ENCODE measurements at places on chromosomes 11 and 22.
A peak's percentile ranks its signal among the peaks of the same experiment; 100 is the strongest.

DNA sequence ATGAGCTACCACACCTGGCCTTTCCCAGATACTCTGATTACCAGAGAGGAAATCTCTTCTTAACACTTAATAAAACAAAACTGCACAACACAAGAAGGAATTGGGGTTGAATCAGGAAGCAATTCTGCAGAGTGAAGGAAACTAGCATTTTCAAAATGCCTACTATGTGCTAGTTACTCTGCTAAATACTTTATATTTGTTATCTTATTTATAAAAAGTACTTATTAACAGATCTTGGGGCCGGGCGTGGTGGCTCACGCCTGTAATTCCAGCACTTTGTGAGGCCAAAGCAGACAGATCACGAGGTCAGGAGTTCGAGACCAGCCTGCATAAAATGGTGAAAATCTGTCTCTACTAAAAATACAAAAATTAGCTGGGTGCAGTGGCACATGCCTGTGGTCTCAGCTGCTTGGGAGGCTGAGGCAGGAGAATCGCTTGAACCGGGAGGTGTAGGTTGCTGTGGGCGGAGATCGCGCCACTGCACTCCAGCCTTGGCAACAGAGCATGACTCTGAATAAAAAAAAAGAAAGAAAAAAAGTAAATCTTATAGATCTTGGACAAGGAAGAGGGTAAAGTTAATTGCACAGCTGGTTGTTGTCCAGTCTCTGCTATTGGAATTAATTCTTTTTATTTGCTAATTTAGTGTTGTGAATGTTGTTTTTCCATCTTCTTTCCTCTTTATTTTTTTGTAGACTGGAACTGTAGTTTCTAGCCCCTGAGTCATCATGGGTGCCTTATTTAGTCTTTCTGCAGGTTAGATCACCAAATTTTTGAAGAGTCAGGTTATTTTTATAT, 22.1 kb downstream of the TMEM135 start:
- no peak for DNase-seq

- no peak for DNase-seq
Measured at GRCh38 chr22:49738006-49738405, 89.7 kb downstream of the BRD1 start.

- DNase-seq: peak; percentile 48
Measured at GRCh38 chr11:16925561-16926065, 88.6 kb downstream of the PLEKHA7 start.

GRCh38 chr22:36467042-36467810, 14.2 kb downstream of the TXN2 start:
- DNase-seq: no peak

DNA sequence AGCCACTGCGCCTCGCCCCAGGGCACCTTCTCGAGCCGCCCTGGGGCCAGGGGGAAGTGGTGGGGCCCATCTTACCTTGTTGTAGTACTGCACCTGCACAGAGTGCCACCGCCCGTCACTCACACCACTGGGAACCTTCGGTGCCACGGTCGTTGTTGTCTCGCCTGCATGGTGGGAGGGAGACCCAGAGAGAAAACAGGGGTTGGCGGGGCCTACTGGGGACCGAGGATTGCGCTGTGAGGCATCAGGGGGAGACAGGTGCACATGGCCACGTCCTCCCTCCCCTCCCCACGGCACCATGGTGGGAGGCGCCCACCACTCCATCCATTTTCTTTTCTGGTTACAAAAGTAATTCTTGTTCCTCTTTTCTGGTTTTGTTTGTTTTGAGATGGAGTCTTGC, 97.8 kb downstream of the TRMU start:
- no peak for DNase-seq

GRCh38 chr11:13169709-13170108, 107.9 kb upstream of the BMAL1 start:
- DNase-seq: no peak

GRCh38 chr11:1199241-1199750, 23.6 kb upstream of the MUC5B start:
- no peak for DNase-seq

DNA sequence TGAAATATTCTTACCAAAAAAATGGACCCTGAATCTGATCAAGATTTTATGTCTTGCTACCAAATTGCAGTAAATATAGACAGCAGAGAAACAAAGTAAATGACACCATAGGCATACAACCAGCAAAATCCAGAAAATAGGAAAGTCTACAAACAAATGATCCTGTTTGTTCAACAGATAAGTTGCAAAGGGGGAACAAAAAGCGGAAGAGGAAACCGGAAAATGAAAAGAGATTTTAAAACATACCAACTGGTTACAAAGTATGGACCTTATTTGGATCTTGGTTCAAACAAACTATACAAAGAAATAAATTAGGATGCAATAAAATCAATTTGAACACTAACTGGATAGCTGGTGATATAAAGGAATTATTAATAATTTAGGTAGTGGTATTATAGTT, 92.0 kb downstream of the TMPRSS5 start:
- DNase-seq: no peak

- DNase-seq: no peak
Measured at GRCh38 chr11:72700146-72700545, 25.9 kb upstream of the PDE2A start.

DNA sequence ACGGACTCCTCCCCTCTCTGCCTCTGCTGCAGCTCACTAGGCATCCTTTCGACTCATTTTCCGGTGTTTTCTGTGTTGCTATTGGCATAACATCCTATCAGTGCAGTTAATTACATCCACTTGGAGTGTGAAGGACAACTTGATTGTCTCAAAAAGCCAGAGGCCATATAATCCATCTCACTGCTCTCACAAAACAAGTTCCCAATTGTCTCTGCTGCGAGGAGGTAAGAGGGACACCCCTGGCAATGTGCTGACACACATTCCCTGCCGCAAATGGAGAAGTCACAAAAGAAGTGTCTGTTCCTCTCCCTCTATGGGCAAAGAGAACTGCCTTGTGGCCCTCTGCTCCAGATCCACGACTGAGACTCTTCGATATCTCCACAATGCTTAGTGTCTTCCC, 618.4 kb downstream of the OPCML start:
- DNase-seq: no peak

GRCh38 chr11:132448334-132448995, 1078.0 kb downstream of the NTM start:
- no peak for DNase-seq

DNA sequence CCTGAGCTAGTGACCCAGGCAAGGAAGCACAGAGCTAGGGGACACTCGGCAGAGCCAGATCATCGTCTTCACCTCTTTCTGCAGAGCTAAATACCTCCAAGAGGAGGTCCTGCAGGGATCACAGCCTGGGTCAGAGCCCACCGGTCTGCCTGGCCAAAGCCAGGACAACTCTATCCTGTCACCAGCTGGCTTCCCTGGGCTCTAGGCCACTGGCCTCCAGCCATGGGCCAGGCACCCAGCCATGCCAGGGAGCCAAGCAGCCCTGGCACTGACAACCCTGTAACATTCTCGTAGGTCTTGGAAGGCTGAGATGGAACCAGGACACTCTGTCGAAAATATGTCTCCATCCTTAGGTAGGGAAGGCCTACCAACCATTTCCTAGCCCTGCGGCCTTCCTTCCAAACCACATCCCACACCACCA, 270.1 kb downstream of the BUD13 start:
- DNase-seq: no peak

GRCh38 chr11:23653071-23653675, 792.9 kb upstream of the CCDC179 start:
- no peak for DNase-seq

DNA sequence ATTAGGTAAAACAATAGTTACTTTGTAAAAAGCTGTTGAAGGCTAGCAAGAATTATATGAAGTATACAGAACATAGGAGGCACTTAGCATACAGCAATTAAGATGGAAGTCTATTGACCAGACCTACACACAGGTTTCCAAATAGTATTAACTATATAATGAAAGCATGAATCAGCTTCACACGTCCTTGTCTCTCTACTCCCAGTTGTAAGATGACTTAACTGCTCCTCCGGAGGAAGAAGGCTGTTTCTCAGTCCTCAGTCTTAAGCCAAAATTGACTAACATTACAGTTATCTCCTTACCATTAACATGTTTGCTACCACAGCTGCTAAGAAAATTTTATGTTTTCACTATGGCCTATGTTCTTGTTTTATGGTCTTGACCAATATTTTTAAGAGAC, 24.7 kb downstream of the SIK3 start:
- no peak for DNase-seq

GRCh38 chr22:50282361-50283155, 12.4 kb upstream of the MAPK11 start:
- DNase-seq: no peak

DNA sequence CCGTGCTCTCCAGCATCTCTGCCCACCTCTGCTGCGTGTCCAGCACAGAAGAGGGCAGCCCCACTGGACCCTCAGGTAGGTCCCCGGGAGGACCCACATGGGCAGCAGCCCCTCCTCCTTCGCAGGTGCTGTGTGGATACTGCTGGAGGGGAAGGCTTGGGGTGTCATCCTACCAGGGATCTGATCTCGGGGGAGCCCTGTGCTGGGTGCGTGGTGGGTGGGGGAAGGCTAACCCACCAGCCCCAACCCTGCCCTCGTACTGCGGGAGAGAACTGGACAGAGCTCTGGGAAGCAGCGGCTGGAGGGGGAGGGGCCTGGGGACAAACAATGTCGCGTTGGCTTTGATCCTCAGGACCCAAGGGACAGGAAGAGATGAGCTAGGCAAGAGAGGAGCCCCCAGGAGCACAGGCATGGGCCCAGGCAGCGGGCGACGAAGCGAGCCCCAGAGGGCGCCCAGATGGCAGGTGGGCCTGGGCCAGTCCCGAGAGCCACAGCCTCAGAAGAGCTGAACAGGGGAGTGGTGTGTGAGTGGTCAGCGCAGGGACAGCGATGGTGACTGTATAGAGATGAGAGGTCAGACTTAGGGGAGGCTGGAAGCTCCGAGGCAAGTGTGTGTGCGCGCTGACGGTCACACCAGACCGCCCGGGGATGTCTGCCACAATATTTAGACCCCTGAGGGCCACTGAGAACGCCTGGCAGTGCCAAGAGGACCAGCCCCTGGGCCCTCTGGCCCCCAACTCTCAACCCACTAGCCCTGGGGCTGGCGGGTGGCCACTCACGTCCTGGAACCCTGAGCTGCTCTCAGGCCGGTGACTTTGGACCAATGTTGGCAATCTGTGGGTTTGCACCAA, 1.4 kb upstream of the PIM3 start:
- no peak for DNase-seq

DNA sequence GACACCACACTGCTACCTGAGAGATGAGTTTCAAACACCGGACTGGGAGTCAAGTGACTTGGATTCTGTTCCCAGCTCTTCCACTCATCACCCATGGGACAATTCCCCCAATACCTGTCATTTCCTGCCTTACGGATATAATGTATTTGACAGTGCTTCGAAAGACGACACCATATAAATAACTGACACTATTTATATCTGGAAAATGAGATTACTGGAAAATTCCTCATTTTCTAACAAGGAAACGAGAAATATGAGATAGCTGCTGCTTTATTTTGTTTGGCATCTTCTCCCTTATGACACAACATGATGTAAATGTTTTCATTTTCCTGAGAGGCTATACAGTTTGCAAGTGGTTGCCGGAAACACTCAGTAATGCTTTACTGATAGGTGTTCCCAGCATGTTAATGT, 8.6 kb downstream of the HSCB start:
- DNase-seq: no peak

DNA sequence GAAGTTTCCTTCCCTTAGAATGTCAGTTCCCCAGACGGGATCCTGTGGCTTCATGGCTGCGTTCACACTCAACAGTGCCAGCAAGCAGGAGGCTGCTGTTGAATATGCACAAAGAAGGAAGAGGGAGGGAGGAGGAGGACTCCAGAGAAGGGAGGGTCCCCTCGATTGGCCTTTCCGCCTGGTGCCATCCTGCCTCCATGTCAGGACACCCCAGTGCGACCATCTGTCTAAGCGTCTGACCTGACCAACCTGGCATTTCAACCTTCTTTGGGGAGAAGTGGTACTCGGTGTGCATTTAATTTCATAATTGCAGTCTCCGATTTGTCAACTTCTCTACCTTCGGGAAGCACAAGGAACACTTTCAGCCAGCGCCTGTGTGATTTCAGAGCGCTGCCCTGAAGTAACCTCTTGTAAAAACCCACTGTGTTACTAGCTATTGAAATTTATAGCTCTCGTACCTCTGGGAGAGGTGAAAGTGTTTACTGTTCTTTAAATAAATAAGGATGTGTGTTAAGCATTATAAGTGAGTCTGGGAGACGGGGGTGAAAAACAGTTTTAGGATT, 1491.9 kb downstream of the TBC1D22A start:
- no peak for DNase-seq

DNA sequence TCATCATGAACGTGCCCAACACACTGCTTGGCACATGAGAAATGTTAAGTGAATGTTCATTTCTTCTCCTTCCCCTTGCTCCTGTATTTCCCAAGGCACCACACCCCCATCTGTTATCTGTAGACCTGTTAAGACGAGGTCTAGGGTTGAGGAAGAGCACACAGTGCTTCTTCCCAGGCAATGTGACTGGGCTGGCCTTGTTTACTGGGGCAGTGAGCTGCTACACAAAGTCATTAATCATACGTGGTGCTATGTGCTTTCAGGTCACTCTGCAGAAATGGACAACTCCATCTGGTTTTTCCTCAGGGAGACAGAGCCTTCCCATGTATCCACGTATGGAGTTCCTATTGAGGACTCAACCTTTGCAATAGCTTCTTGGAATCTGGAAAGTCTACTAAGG, 118.7 kb downstream of the KCNC1 start:
- DNase-seq: no peak

GRCh38 chr11:2428322-2428795, 16.0 kb downstream of the TRPM5 start:
- peak; percentile 62 for DNase-seq

DNA sequence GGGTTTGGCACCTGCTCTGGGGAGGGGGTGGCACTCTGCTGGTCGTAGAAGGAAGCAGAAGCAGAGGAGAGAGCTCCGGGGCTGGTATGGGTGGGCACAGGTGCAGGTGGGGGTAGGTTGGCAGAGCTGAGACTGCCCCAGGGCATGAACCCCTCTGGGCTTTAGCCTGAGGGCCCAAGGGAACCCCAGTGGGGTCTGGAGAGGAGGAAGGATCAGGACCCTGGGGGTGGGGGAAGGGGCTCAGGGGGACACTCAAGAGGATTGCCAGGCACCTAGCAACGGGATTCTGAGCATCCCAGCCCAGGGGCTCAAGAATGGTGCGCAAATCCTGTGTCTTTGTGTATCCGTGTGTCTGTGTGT, 6.3 kb downstream of the ALDH3B2 start:
- DNase-seq: no peak

DNA sequence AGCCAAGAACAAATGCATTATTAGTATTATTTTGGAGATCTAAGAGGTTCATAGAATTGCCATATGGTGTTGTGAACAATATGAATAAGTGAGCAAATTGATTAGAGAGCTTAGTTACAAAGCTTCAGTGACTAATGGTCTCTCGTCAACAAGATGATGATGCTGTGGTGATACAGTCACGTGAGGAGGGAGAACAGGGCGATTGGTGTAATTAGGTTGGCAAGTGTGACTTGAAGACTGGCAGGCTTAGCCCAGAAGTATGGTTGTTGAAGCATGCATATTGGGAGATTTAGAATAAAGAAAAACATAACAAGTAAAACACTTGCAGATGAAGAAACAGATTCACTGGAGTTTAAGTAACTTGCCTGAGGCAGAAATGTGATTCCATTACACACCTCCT, 100.6 kb upstream of the SORL1-AS1 start:
- no peak for DNase-seq
